NCI-H2029 (cell line): ENCODE measurements at places on chromosomes 7 and 10.

DNA sequence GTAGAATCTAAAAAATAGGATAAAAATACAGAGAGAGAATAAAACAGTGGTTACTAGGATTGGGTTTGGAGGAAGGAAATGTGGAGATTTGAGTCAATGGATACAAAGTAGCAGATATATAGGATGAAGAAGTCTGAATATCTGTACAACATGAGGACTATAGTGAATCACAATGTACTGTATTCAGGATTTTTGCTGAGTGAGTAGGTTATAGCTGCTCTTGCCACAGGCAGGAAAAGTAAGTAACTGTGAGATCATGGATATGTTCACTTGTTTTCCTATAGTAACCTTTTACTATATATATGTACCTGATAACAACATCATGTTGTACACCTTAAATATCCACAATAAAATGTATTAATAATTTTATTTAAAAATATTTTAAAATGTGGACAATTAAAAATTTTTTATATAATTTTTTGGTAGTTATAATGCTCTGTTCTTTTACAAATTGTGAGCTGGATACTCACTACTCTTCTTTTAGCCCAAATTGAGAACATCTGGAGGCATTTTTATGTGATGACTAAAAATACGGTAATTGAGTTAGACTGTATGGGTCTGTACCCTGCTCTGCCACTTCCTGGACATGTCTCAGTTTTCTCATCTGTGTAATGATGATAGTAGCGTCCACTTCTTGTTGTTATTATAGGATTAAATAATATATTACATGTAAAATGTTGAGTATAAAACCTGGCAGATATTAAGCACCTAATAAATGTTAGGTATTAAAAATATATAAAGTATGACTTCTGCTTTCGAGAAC, 439.1 kb downstream of the AUTS2 start:
- no peak for DNase-seq

DNA sequence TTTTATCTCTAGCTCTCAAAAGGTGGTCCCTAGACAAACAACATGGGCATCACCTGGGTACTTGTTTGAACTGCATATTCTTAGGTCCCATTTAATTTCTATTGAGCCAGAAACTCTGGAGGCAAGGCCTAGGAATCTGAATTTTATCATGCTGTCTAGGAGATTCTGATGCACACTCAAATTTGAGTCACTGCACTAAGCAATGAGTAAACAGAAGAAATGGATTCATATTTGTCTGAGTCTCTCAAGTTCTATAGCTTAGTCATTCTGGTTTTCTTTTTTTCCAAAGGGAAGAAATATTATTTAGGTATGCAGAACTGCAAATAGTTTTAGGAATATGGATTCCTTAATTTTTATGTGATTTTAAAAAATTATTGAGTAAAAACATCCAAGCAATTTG, 185.5 kb downstream of the SEMA3A start:
- no peak for DNase-seq

- no peak for DNase-seq
These were observed 65.4 kb downstream of the SP8 start for GRCh38 chr7:20721086-20721810.

GRCh38 chr7:120944826-120945562, 5.6 kb upstream of the ING3 start:
- no peak for DNase-seq

DNA sequence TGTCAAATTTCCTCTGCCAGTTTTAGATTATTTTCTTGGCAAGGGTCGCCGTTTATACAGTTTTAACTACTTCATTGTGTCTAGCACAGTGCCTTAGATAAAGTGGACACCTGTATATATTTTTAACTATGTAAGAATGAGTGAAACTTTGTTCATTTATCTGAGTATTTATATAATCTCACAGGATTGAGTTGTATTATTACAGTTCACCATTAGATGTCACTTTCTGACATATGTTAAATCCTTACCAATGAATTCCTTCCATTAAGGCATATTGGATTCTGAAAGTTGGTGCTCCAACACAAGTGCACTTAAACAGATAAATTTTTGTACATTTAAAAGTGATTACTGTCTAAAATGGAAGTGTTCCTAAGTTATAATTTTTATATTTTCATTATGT, 43.0 kb downstream of the ZMYND11 start:
- peak; percentile 5 for DNase-seq

GRCh38 chr7:128858380-128859231, 4.0 kb upstream of the ATP6V1F start:
- DNase-seq, result no peak

DNA sequence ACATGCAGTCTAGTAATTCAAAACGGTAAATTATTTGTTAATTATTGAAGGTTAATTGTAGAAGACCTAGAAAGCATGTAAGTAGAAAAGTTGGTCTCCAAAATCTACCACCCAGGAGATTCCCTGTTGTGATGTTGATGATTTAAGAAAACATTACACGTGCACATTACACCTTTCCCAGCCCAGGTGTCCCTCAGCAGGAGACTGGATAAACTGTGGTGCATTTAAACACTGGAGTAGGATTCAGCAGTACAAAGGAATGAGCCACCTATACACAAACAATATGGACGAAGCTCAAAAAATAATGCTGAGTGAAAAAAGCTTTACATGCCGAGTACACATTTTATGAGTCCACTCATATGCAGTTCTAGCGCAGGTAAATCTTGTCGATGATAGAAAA, 109.0 kb upstream of the STARD3NL start:
- DNase-seq, result no peak

DNA sequence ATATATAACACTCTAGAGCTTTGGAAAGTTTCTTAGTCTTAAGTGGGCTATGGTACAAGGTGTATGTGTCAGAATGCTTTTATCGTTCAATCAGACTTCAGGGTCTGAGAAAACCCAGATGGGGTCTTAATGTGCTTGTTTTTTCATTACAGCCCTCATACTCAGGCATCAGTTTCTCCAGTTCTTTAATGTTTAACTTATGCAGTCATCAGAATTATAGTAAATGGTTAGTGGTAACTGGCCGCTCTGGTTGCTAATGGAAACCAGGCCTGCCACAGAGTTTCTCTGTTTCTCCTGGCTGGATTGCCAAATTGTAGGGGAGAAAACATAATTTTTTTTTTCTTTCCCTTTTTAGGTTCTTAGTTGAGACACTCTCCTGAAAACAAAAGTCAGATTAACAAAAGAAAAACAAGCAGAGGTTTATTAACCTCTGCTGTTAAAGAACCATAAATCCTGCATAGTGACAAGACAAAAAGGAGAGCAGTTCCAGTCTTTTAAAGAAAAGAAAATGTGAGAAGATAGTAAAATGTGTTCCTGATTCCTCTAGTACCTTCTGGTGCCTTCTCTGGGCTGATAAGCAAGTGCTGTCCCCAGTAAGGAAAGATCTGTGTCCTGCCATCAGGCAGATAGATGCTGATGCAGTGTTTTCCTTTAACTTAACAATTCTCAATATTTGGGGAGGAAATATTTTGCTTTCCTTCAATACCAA, 21.5 kb upstream of the GHITM start:
- DNase-seq, result no peak

- no peak for DNase-seq
These were observed 257.3 kb downstream of the TRIL start for GRCh38 chr7:28700790-28701203.

DNA sequence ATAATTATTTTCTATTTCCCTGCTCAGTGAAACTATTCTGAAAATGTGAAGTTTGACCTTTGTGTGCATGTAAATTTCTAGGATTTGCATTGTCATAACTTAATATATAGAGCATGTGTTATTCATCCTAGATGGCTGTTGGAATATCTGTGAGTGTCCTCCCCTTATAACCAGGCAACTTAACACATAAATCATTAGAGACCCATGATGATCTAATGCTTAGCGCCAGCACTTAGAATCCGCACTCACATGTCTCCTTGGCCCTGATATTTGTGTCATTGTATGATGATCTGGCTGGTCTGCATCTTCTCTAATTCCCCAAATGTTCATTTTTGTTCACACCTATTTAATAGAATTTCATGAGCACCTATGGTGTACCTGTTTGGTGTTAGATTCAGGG, 1354.5 kb downstream of the XPNPEP1 start:
- no peak for DNase-seq

GRCh38 chr7:115976651-115977050, 53.9 kb downstream of the TFEC start:
- DNase-seq, result no peak

DNA sequence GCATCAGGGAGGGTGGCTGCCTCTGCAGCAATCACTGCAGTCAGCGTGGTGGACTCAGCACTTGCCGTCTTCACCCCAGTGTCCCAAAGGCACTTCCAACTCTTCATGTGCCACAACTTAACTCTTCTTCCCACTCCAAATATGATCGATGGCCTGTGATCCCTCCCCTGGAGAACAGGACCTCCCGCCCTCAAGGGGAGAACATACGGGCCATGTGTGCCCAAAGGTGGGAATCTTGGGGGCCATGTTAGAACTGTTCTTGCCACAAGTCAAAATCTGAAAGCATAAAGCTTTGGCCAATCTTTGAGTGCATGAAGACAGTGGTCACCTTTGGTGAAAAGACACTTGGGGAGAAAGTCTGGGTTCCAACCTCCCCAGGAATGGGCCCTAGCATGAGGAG, 368.5 kb upstream of the MGMT start:
- DNase-seq, result no peak

- no peak for DNase-seq
These were observed 3.4 kb upstream of the ZNF503 start for GRCh38 chr10:75404815-75405597.

GRCh38 chr7:130912862-130913638, 179.0 kb upstream of the KLF14 start:
- DNase-seq, result peak; percentile 50

DNA sequence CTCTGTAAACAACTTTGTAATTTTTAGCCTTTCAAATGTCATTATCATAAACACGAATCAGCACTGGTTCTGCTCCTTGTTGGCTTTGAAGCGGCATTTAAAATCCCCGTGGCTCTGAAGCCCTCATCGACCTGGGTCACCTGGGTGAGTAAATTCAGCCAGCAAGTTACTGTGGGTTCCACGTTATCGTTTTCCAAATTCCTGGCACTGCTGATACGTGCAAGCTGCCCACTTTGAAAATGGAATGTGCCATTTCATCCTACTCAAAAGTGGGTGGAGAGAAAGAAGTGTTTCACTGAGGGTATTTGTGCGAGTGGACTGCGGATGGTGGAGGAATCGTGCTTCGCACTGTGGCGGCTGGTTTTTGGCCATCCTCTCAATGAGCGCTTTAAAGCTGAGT, 281.7 kb downstream of the KLF6 start:
- DNase-seq, result no peak

GRCh38 chr10:119726676-119727261, 919 bp downstream of the INPP5F start:
- no peak for DNase-seq

GRCh38 chr7:84191261-84191660, 3.3 kb downstream of the SEMA3A start:
- DNase-seq, result no peak

GRCh38 chr7:151951672-151952338, 4.4 kb upstream of the GALNTL5 start:
- peak; percentile 17 for DNase-seq

DNA sequence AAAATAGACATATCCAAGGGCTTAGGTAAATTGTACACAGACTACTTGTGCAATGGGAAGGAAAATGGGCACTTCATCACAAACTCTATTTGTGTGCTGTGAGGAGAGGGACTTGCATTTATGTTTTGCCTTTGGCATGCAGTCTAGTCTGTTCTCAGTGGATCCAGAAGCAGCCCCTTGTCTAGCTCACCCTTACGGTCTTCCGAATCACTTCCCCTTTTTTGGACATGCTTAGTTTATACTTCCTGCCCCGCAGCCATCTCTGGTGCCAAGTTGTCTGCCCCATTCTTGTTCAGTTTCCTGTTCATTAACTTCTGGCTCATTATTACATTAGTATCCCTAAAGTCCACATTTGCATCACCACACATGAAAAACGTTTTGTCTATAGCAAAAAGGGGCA, 161.6 kb downstream of the NRCAM start:
- DNase-seq, result no peak

DNA sequence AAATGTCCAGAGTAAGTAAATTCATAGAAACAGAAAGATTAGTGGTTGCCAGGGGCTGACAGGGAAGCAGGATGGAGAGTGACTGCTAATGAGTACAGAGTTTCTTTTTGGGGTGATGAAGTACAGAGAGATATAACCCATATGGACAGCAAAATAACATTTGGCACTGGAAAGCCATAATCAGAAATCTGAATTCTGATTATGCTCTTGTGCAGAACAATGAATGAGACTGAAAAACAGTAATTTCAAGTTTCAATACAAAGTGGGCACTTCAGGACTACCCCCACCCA, 4.5 kb downstream of the RHEB start:
- DNase-seq, result no peak

- no peak for DNase-seq
These were observed 84.5 kb downstream of the FZD1 start for GRCh38 chr7:91348711-91349110.

GRCh38 chr7:118245267-118246040, 20.9 kb downstream of the ANKRD7 start:
- DNase-seq, result no peak

DNA sequence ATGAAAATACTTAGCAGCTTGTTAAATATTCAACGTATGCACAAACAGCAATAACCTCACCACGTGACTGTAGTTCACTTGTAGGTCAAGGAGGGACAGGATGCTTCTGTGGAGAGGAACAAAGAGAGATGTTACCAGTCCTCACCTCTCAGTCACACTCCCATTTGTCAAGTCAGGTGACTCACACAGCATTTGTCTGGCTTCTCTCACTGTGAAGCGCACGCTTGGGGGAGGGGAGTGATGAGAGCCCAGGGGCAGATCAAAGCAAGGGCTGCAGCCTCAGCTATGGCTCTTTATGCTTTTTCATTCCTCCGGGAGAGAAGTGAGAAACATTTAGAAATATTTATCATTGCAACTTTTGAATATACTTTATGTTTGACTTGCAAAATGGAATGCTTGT, 2.9 kb upstream of the RBM20 start:
- peak; percentile 54 for DNase-seq

- DNase-seq, result no peak
These were observed 83.7 kb upstream of the DUSP5 start for GRCh38 chr10:110413903-110414547.

DNA sequence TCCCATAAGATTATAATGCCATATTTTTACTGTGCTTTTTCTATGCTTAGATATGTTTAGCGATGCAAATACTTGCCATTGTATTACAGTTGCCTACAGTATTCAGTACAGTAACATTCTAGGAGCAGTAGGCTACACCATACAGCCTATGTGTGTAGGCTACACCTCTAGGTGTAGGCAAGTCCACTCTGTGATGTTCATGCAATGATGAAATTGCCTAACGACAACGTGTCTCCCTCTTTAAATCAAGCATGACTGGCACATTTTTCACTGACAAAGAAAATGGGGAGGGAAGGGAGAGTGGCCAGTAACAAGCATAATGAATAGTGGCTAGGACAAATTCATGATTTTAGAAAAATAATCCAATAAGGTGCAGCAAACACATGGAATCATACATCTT, 1.7 kb downstream of the NCAPG2 start:
- DNase-seq, result no peak

DNA sequence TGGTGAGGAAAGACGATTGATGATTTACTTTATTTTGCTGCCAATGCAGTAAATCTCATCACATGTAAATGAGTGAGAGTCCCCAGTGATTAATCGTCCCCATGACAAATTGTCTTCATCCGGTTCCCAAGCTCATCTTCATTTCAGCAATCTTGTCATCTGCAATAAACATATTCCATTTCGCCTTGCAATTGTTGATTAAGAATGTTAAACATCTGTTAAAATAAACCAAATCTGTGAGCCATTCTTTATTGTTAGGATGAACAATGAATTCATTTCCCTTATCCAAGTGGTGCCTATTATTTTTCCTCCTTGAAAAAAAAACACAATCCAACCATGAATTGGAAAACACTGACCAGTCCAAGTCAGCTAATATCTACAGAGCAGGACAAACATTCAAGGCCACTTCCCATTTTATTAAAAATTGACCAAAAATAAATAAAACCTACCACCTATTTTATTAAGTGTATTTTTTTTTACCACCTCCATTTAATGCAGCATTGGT, 36.5 kb downstream of the NPS start:
- DNase-seq, result no peak
